ENCODE measurements at places on chromosomes 16 and 17. TPM values are rescaled to one million over a fixed set of nuclear protein-coding genes. Genes with fewer than 3 reads are reported as not detected.

Gene UBE2O
- 28.6 TPM for total RNA-seq

Gene CCDC78
- total RNA-seq = 4.9 TPM

Gene UTS2R
- not detected for total RNA-seq

Gene CORO1A
- 0.33 TPM for total RNA-seq

Gene NPIPA8
- total RNA-seq = not detected

Gene MYO19
- 56.1 TPM for total RNA-seq

Gene RPRML
- total RNA-seq = not detected

Gene MT1E
- 86.1 TPM for total RNA-seq

Gene VEZF1
- 35.5 TPM for total RNA-seq

Gene GCGR
- not detected for total RNA-seq

Gene SLC12A3
- not detected for total RNA-seq

Gene TPSG1
- total RNA-seq = not detected

Gene G6PC1
- not detected for total RNA-seq

Gene NPIPA1
- total RNA-seq = 58.4 TPM

Gene TM4SF5
- total RNA-seq = not detected

Gene ERAL1
- total RNA-seq = 28.4 TPM

Gene YBX2
- 0.07 TPM for total RNA-seq

Gene FASN
- total RNA-seq = 126 TPM

Gene CASKIN2
- 13.9 TPM for total RNA-seq
